ENCODE measurements at places on chromosomes 16 and 17.
A peak's percentile ranks its signal among the peaks of the same experiment; 100 is the strongest.

- peak; percentile 35 for DNase-seq
Observed at GRCh38 chr16:86044881-86045590, 146.1 kb downstream of the IRF8 start.

DNA sequence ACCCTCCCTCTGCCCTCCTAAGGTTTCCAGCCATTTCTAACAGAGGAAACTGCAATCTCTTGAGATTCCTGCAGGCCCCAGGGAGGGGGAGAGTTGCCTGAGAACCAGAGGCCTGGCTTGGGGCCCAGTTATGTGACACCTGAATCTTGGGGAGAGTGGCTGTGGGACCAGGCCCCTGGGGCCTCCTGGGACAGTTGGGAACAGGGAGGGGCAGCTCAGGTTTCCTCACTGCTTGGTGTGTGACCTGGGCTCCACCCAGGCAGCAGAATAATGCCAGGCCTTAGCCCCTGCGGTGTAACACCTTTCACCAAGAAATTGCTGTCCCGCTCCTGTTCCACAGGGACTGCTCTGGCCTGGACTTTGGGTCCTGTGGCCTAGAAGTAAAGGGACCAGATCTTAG, 44.3 kb upstream of the CRHR1 start:
- no peak for DNase-seq

GRCh38 chr17:73989671-73990070, 213.8 kb upstream of the RPL38 start:
- no peak for DNase-seq

- no peak for DNase-seq
Observed at GRCh38 chr17:80303824-80304223, 43.2 kb downstream of the RNF213 start.

- DNase-seq, result no peak
Observed at GRCh38 chr16:84526794-84527531, 22.5 kb upstream of the MEAK7 start.

- no peak for DNase-seq
Observed at GRCh38 chr16:28495795-28496749, 1.6 kb downstream of the APOBR start.

DNA sequence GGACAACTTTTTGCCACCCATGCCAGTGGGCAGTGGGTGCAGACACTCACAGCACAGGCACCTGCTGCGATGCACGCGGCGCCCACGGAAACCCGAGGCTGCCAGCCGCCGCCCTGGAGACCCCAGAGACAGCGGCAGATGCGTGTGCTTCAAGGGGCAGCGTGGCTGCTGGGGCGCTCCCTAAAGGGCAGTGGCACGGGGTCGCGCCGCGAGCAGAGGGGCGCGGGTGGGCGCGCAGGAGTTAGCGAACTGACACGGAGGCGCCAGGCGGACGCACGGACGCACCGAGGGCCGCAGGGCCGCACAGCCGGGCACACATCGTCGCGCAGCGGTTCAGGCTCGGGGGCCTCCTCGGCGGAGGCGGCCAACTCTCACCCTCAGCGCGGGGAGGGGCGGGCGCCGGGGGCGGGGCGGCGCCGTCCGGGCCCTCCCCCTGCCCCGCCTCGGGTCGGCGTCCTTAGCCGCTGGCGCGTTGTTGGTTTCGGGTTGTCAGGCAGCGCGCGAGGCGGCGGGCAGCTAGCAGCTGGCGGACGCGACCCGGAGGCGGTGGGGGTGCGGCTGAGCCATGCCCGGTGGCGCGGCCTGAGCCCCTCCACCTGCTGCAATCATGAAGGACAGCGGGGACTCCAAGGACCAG, at the start of gene KIF19:
Gene KIF19, plus strand, starts transcription at position 484 of the 637 bp plus-strand sequence. Its CDS starts 124 bp downstream, at position 608.
- DNase-seq, result peak; percentile 44

- DNase-seq, result no peak
Observed at GRCh38 chr17:74713171-74713755, 540 bp upstream of the CD300LF start.

DNA sequence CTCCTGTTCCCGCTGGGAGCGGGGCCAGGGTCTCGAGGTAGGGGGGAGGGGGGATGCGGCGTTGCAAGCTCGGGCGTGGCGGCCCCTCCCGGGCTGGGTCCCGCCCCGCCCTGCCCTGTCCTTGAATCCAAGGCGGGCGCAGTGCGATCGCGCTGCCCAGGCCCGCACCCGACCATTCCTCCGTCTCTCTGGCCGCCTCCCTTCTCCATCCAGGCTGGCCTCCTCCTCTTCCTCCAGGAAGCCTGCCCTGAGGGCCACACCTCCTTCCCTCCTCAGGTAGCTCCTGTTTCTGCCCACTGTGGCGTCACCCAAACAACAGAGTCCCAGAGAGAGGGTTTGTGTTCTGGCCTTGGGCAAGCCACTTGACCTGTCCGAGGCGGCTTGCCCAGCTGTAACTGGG, 43.0 kb upstream of the TAC4 start:
- DNase-seq, result no peak

DNA sequence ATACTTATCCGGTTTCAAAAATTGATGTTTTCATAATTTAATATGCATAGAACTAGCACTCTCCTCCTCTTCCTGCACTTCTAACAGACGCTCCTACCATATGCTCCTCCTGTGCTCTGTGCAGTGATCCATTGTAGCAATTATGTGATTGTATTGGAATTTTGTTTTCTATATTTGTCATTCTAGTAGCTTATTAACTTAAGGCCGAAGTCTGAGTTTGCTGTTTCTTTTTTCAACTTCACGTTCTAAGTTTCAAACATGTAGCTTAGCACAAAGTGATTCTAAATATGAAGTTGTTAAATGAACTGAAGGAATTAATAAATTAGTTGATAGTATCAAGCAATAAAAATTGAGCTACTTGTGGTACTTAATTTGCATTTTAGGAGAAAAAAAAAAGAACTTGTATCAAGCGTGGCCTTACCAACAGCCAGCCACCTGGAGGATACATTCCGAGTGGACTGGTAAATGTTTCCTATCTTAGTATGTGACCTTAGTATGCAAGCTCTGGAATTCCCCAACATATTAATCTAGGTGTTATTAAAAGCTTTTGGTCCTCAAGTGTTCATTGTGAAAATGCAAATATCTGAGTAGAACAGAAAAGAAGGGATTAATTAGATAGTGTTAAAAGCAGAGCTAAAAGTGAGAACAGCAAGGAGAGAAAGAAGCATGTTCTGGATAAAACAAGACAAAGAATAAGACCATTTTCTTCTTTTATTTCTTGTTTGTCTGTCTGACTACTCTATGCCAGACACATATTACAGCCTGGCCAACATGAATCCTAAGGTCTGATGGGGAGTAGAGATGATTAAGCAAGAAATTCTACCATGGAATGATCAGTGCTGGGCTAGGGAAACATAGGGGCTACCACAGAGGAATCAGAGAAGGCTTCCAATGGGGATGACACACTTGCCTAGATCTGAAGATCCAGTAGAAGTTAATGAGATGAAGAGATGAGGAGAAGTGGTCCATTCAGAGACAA, 290.4 kb upstream of the MON1B start:
- DNase-seq, result no peak

- DNase-seq, result no peak
Observed at GRCh38 chr17:62101090-62101489, 36.0 kb upstream of the MED13 start.

- DNase-seq, result no peak
Observed at GRCh38 chr17:6374271-6374691, 60.6 kb downstream of the AIPL1 start.

GRCh38 chr16:17566075-17566474, 95.3 kb upstream of the XYLT1 start:
- DNase-seq, result no peak

- no peak for DNase-seq
Observed at GRCh38 chr16:49011901-49012300, 269.7 kb downstream of the CBLN1 start.

DNA sequence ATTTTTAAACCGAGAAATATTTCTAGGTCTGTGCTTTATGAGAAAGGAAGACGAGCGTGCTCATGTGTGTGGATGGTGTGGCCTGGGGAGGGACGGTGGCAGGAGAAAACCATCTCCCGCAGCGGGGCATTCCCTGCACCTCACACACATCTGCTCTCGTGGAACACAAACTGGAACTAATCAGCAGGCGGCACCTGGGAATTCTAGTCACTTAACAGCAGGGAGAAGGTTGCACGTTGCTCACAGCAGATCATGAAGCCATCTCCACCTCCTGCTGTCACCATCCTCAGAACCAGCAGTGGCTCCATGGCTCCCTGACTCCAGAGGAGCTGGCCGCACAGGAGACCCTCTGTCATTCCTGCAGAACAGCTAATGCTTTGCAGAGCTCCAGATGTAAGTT, 35.2 kb downstream of the ADCY9 start:
- DNase-seq, result no peak

DNA sequence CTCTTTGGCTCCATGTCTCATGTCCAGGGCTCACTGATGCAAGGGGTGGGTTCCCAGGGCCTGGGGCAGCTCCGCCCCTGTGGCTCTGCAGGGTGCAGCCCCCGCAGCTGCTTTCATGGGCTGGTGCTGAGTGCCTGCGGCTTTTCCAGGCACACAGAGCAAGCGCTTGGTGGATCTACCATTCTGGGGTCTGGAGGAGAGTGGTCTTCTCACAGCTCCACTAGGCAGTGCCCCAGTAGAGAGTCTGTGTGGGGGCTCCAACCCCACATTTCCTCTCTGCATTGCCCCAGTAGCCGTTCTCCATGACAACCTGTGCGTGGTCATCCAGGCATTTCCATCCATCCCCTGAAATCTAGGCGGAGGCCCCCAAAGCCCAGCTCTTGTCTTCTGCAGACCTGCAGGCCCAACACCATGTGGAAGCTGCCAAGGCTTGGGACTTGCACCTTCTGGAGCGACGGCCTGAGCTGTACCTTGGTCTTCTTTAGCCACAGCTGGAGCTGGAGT, 5.2 kb downstream of the IL32 start:
- no peak for DNase-seq

GRCh38 chr16:74605746-74606520, 981 bp downstream of the GLG1 start:
- no peak for DNase-seq

- DNase-seq, result no peak
Observed at GRCh38 chr17:17351356-17351891, 48.3 kb downstream of the NT5M start.

DNA sequence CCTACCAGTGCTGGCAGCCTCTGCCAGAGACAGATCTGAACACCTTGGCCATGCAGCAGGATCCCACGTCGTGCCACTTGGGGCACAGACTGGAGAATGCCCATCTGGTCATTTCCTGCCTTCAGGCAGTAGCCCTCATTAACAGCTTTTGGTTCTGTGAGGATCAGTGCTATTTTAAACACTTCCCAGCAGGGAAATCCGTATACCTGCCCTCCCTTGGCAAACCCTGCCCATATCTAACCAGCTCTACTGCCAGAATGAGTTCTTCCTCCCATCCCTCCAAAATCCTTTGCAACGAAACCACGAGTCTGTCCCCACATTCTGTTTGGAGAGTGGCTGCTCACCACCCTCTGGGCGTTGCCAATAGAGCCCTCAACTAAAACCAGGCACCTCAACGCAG, 245.7 kb downstream of the ENGASE start:
- DNase-seq, result no peak

DNA sequence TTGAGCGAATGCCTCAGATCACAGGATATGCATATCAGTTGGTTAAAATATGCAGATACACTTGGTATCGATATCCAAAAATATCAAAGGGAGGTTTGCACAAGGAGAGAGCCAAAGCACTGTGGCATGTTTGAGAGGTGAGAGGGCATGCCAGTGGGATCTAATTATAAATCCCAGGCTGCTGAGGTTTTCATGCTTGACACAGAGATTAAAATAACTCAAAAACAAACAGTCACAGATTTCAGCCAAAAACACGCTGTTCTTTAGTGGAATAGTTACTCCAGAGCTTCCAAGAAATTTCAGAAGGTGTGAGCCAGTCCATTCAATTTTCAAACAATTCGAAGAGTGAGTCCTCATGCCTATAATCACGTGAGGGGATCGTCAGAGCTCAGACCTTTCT, 477.9 kb downstream of the SOX9 start:
- DNase-seq, result no peak

GRCh38 chr16:73019457-73020362, 28.2 kb downstream of the ZFHX3 start:
- no peak for DNase-seq

DNA sequence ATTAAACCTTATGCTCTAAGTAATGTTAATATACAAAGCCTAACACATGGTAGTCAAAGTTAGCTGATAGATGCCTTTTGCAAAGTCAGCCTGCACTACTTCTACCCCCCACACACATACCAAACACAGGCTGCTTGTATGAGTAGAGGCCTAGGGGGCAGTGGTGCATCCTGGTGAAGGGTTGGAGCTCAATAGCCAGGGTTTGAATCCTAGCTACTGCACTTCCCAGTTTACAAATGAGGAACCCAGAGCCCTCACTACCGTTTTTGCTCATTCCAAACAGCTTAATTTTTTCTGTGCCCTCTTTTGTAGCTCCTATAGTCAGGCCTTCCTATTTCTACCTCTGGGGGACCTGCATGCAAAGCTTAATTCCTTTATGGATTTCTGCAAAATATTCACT, 18.9 kb upstream of the HYDIN start:
- DNase-seq, result no peak

- no peak for DNase-seq
Observed at GRCh38 chr17:67558740-67559380, 158.9 kb upstream of the NOL11 start.

GRCh38 chr16:68347605-68348004, 36.8 kb downstream of the PRMT7 start:
- no peak for DNase-seq

DNA sequence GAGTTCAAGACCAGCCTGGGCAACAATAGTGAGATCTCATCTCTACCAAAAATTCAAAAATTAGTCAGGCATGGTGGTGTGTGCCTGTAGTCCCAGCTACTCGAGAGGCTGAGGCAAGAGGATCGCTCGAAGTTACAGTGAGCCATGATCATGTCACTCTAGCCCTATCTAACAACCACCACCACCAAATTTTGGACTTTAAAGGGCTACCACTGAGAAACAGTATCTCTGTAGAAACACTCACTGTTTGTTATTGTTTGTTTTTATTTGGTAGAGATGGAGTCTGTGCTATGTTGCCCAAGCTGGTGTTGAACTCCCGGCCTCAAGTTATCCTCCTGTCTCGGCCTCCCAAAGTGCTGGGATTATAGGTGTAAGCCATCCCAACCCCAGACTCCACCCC, 1.3 kb upstream of the UBALD2 start:
- DNase-seq, result no peak

DNA sequence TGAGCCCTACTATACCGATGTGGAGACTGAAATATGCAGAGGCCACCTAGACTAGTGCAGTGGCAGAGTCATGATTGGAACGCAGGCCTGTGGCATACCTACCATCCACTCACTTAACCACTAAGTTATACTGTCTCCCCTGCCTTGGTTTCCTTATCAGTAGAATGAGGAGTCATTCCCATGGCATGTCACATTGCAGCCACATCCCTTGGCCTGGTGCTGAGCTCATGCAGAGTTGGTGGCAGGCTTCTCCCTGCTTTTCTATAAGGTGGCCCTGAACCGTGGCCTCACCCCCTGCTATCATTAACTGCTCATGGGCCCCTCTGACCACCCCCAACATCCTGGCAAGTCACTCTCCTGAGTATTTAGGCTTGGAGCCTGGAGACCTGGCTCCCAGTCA, 212.5 kb downstream of the KATNIP start:
- no peak for DNase-seq
